Renal pelvis (tissue), 12 donors: ENCODE measurements at places on chromosomes 11 and 22. TPM values are rescaled to one million over a fixed set of nuclear protein-coding genes. Genes with fewer than 3 reads are reported as not detected.

GRCh38 chr11:121590772-121591404 lies 138.1 kb upstream of the SORL1-AS1 start:
- DNase-seq: no peak

- no peak for DNase-seq
Measured at GRCh38 chr11:81959341-81959740, 774.3 kb downstream of the FAM181B start.

- no peak for DNase-seq
Measured at GRCh38 chr11:43942662-43943371, 380 bp downstream of the C11orf96 start.

TMPRSS13 gene
- polyA plus RNA-seq: 0.50 TPM

OR52I2 gene
- polyA plus RNA-seq: 0.03 TPM
